Fibroblast of the aortic adventitia (primary cell): ENCODE measurements at places on chromosomes 7 and 10. TPM values are rescaled to one million over a fixed set of nuclear protein-coding genes. Genes with fewer than 3 reads are reported as not detected.

Gene PIK3CG
- total RNA-seq, result 0.08 TPM in 1 of 2 replicates, not detected in the other

Gene TET1
- total RNA-seq, result 3.3 and 9.3 TPM in 2 replicates

Gene SPRN
- 0.18 and 0.82 TPM in 2 replicates for total RNA-seq

Gene TSPAN13
- 4.3 TPM in 1 of 2 replicates, not detected in the other for total RNA-seq

Gene AGR2
- 0.25 TPM in 1 of 2 replicates, not detected in the other for total RNA-seq

Gene MCM10
- 19.5 TPM in 1 of 2 replicates, not detected in the other for total RNA-seq

Gene TAS2R39
- not detected in 2 replicates for total RNA-seq

Gene ADIRF
- total RNA-seq, result 37.8 and 48.4 TPM in 2 replicates

Gene GSTK1
- 53.3 and 91.9 TPM in 2 replicates for total RNA-seq

Gene CYP26A1
- not detected in 2 replicates for total RNA-seq

Gene ST8SIA6
- total RNA-seq, result 0.09 TPM in 1 of 2 replicates, not detected in the other

Gene TCERG1L
- total RNA-seq, result not detected in 2 replicates

Gene OR13A1
- not detected in 2 replicates for total RNA-seq

Gene PTF1A
- total RNA-seq, result not detected in 2 replicates

Gene ADAMTS14
- 2.0 and 5.3 TPM in 2 replicates for total RNA-seq

Gene NYAP1
- 0.81 and 5.6 TPM in 2 replicates for total RNA-seq

Gene PSMA2
- total RNA-seq, result 121 and 133 TPM in 2 replicates

Gene OR6B1
- total RNA-seq, result not detected in 2 replicates

Gene KCNH2
- total RNA-seq, result not detected in 2 replicates

Gene HTRA1
- 55.5 and 156 TPM in 2 replicates for total RNA-seq

Gene DLG5
- total RNA-seq, result 32.4 and 42.7 TPM in 2 replicates

Gene AGBL3
- 0.41 and 2.9 TPM in 2 replicates for total RNA-seq

Gene BMPR1A
- total RNA-seq, result 57.8 and 74.7 TPM in 2 replicates

Gene NKX2-3
- not detected in 2 replicates for total RNA-seq

Gene CBX3
- total RNA-seq, result 160 and 225 TPM in 2 replicates

Gene TMEM176A
- total RNA-seq, result not detected in 2 replicates

Gene HEPACAM2
- not detected in 2 replicates for total RNA-seq

Gene ACSM6
- not detected in 2 replicates for total RNA-seq

Gene ADARB2
- total RNA-seq, result not detected in 2 replicates

Gene ANKRD61
- not detected in 2 replicates for total RNA-seq

Gene ASB10
- not detected in 2 replicates for total RNA-seq

Gene PKD2L1
- total RNA-seq, result not detected in 2 replicates

Gene CPA5
- total RNA-seq, result 0.09 TPM in 1 of 2 replicates, not detected in the other

Gene TMEM140
- total RNA-seq, result 9.7 and 12.1 TPM in 2 replicates

Gene CYTH3
- 27.1 and 28.2 TPM in 2 replicates for total RNA-seq

Gene REEP3
- total RNA-seq, result 17.7 and 95.1 TPM in 2 replicates

Gene PAX4
- total RNA-seq, result not detected in 2 replicates

Gene ZNF467
- total RNA-seq, result 0.27 and 5.1 TPM in 2 replicates
